ENCODE measurements at places on chromosomes 1 and 21.

DNA sequence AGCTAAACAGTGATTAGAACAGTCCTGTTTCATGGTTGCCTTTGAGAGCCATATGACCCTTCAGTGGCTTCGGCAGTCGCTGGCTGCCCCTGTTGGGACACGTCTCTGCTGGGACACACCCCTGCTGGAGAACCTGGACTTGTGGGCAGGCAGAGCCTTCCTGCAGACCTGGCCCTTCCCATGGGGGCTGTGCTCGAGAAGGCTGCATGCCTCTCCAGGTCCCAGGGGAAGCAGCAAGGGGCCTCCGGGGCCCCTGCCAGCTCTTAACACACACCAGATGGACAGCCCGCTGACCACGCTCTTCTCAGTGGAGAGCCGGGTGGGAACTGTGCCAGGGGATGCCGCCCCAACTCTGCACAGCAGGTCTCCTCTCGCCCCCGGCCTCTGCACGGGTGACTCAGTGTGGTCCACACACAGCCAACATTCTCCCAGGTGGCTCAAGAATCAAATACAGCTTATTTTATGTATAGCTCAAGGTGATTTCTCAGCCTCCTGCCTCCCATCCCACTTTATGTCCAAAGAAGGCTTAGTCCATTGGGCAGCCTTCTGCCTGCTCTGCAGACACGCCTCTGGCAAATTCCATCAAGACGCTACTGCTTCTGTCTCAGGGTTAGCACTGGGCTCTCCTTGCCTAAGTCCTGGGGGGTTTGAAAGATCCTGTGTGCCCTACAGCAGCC is 450.8 kb downstream of the KIF26B start:
- no peak for DNase-seq

- DNase-seq, result no peak
Measured at GRCh38 chr1:228097333-228098081, 5.6 kb downstream of the C1orf35 start.

GRCh38 chr1:30761381-30762151 is 4.0 kb upstream of the LAPTM5 start:
- no peak for DNase-seq

GRCh38 chr1:167266965-167267364 is 46.3 kb downstream of the POU2F1 start:
- no peak for DNase-seq

GRCh38 chr21:38985568-38986378 is 180.0 kb downstream of the ETS2 start:
- DNase-seq, result no peak

DNA sequence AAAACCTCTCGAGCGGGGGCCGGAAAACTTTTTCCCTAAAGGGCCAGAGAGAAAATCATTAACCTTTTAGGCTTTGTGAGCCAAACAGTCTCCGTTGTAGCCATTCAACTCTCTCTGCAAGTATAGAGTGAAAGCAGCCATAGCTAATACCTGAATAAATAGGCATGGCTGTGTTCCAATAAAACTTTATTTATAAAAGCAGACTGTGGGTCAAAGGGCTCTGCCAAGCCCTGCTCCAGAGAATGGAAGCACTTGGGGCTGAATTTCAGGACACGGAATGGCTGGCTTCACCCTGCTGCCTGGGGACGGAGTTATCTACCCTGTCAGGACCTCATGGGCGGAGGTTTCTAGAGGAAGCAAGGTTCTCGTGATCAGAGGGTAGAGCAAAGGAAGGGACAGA is 92.7 kb downstream of the CASZ1 start:
- no peak for DNase-seq

- no peak for DNase-seq
Measured at GRCh38 chr21:27362249-27362648, 395.4 kb upstream of the ADAMTS5 start.

GRCh38 chr1:154749078-154749760 is 120.9 kb downstream of the KCNN3 start:
- no peak for DNase-seq

DNA sequence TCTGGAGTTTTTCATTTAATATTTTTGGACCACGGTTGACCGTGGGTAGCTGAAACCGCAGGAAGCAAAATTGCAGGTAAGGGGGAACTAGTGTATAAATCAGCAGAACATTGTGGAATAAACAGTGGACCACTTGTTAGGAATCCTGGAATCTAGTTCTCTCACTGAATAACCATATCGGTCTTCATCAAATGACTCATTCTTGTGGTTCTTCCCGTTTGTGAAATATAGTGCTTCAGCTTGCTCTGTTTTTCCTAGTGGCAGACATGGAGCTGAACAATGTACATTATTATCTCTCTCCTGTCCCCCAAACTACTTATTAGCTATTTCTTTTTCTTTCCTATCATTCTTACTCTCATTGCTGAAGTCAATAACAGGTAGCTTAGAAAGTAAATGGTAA is 61.9 kb downstream of the HSPA13 start:
- DNase-seq, result no peak

- no peak for DNase-seq
Measured at GRCh38 chr1:100419072-100419471, 66.8 kb downstream of the CDC14A start.

DNA sequence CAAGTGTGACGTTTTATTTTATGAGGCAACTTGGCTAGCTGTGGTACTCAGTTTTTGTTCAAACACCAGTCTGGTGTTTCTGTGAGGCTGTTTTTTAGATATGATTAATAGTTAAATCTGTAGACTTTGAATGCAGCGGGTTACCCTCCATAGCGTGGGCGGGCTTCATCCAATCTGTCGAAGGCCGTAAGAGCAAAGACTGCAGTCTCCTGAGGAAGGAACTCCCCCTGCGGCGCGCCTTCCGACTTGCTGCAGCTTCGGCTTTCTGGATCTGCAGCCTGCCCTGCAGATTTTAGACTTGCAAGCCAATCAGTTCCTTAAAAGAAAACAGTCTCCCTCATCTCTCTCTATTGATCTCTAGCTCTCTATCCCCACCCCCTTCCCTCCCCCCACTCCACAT is 4.2 kb upstream of the ZNF496 start:
- DNase-seq, result no peak

GRCh38 chr21:32334980-32335531 is 36.4 kb downstream of the MRAP start:
- DNase-seq, result no peak

DNA sequence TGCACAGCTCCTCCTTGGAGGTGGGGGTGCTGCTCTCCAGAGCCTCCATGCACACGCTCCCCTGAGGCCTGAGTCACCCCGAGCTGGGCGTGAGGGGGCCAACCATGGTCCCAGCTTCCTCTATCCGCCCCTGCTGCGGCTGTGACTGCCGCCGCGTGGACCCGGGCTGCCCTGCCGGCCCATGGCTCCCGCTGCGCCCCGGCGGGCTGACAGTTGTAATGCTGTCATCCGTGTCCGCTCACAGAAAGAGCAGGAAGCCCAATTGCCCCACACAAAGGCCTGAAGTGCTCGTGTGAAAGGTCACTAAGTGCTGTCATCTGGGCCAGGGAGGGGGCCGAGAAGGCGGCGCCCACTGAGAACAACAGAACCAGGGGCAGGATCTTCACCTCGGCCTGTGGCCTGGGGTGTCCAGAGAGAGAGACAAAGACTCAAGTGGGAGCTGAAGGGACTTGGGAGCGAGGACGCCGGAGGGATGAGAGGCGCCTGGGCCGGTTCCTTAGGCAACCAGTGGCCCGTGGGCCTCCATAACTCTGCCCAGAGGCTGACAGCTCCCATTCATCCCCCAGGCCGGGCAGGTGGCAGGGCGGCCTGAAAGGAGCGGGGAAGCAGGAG is 31.5 kb downstream of the OLIG1 start:
- DNase-seq, result no peak

DNA sequence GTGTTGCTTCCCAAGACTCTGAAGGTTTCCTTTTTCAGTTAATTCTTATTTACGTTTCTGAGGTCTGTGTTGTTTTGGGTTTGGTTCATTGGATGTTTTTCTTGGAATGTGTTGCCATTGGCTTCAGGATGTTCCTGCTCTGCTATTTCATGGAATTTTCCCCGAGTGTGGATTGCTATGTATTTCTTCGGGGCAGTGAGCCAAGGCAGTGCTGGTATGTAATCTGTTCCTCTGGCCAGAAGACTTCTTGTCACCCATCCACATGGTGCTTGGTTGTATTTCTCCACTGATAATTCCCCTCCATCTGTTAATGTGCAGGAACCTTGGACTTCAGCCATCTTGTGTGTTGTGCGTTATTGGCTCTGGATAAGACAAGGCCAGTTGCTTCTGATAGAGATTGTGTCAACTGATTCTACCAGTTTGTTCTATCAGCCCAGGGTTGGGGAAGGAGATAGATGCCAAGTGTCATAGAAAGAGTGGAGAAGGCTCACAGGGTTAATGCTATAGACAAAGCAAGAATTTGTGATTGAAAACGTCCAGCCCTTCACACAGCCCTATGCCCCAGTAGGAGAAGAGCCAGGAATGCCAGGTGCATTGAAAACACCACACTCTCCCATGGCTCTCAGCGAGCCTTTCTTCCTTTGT is 505.2 kb downstream of the PLPP3 start:
- DNase-seq, result no peak

DNA sequence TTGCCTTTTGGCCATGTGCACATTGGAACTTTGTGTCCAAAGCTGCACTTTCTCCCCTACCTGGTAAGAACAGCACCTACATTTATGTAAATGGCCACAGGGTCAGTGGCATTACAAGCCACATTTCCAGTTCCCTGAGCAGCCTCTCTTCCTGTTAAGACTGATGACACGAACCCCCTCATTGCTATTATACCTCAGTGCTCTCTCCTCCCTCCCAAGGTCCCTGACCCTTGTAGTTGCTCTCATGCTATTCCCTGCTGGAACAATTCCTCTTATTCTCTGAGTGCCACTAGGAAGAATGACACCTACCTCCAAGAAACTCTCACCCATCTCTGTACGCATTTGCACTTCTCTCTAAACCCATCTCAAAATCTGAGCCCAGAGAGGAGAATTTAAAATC is 14.9 kb upstream of the VAV3 start:
- DNase-seq, result no peak

DNA sequence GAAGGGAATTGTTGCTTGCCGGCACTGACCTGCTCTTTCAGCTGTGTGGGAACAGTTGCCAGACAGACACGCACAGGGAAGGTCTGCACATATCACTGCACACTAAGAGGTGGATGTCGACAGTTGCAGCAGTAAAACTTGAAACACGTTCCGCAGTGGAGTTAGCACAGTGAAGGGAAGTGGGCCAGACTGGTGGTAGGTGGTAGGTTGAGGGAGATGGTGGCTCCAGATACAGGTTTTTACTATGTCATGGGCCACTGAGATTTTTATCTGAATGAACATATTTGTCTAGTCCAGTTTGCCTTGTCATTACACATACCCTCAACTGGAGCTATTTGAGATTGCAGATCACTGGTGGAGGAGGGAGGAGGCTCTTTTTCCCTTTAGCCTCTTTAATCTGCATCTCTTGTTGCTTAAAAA is 13.5 kb downstream of the MRPS6 start:
- DNase-seq, result no peak

GRCh38 chr1:93255222-93256079 is 74.9 kb downstream of the CCDC18 start:
- DNase-seq, result no peak

DNA sequence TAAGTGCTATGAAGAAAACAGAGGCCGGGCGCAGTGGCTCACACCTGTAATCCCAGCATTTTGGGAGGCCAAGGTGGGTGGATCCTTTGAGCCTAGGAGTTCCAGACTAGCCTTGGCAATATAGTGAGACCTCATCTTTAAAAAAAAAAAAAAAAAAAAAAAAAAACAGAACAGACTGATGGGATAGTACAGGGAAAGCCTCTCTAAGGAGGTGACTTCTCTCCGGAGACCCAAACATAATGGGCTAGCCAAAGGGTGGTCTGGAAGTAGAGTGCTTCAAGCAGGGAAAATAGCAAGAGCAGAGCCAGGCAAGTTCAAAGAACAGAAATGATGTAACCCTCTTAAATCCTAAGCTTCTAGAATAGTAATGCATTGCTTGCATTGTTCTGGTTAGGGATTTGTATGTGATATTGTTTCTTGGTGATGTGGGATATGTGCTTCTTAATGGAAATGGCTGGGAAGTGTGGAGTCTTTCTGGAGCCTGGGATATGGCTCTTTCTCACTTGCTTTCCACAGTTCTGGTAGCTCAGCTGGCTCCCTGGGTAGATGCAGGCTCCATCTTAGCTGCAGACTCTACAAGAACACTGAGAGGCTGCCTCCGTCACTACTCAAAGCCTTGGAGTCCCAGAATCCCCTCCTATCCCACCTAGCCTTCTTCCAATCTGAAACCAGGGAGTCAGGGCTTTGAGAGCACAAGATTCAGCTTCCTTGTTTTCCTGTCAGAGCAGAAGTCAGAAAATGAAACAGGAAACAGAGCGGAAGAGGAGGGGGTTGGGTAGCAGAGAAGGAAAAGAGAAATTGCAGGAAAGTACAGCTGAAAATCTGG is 1.9 kb upstream of the PIGV start:
- DNase-seq, result no peak

GRCh38 chr21:22904385-22904784 is 1906.2 kb downstream of the NCAM2 start:
- DNase-seq, result no peak
